ENCODE measurements at places on chromosomes 4 and X.

DNA sequence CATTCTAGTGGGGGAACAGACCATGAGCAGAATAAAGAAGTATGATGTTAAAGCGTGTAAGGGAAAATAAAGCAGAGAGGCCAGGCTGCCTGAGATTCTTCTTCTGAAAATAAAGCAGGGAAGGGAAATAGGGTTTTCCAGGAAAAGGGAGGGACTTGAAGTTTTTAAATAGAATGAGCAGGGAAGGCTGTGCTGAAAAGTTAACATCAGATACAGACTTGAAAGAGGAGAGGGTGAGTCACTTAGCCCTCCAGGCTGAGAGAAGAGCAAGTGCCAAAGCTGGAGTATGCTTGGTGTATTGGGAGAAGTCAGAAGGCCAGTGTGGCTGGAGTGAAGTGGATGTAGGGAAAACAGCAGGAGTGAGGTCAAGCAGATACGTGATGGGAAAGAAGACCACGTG lies 10.0 kb upstream of the PLK4 start:
- no peak for DNase-seq

- DNase-seq: no peak
Observed at GRCh38 chr4:74410272-74410671, 34.7 kb upstream of the AREG start.

DNA sequence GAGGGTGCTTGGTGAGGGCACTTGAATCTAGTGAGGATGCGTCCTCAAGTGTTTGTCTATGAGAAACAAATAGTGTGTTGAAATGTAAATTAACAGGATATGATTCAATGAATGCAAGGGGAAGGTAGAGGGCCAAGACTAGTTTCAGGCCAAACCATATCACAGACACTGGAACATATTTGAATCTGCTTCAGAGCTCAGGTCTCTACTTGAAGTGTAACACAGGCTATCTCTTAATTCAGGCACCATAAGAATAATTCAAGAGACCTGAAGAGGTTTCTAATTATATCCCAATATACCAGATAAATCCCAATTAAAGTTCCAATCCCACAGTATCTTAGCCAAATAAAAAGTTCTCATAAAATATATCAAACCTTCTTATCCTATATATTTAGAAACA lies 146.5 kb upstream of the INTU start:
- no peak for DNase-seq

- no peak for DNase-seq
Observed at GRCh38 chr4:186688150-186688943, 35.3 kb downstream of the FAT1 start.

- DNase-seq: no peak
Observed at GRCh38 chrX:53256446-53257041, 24.8 kb downstream of the IQSEC2 start.

DNA sequence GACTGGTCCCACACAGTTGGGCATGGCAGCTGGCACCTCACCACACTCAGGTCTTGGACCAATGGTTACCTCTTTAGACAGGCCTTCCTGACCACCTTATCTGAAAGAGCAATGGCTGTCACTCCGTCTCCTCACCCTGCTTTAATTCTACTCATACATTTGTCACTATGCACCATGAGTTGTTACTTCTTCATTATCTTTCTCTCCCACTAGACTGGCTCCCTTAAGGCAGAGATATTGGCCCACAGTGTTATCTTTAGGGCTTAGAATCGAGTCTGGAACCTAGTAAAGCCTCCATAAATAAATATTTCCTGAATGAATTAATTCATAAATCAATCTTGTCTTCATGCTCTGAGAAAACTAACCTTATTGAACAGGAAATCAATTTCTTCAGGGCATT lies 46.6 kb downstream of the DCHS2 start:
- no peak for DNase-seq

- DNase-seq: no peak
Observed at GRCh38 chrX:116972362-116972761, 509.6 kb upstream of the CT83 start.

DNA sequence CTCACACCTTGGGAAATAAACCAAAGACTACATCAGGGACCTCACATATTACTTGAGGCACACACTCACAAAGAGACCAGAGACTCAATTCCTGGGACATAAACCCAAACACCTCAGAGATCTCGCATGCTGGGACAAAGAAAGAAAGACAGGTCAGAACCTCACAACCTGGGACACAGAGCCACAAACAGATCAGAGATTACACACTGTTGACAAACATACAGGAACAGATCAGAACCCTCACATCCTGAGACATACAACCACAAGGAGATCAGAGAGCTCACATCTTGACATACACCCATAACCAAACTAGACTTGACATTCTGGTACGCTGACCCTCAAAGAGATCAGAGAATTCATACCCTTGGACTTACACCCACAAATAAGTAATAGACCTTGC lies 17.3 kb downstream of the SUV39H1 start:
- DNase-seq: no peak

GRCh38 chr4:39025552-39026085 lies 6.6 kb downstream of the TMEM156 start:
- DNase-seq: no peak

DNA sequence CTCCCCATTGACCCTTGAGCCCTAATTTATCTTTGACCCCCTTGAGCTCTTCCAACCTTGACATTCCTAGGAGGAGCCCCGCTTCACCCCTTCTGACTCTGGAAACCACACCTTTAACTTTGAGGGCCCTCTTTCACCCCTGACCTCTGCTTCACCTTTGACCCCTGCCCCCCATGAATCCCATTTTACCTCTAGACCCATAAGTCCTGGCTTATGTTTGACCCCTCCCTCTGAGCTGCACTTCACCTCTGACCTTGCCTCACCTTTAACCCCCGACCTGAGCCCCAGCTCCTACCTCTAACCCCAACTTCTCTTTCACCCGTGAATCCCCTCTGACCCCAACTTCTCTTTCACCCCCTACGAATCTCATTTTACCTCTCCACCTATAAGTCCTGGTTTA lies 169.7 kb downstream of the THOC2 start:
- no peak for DNase-seq

DNA sequence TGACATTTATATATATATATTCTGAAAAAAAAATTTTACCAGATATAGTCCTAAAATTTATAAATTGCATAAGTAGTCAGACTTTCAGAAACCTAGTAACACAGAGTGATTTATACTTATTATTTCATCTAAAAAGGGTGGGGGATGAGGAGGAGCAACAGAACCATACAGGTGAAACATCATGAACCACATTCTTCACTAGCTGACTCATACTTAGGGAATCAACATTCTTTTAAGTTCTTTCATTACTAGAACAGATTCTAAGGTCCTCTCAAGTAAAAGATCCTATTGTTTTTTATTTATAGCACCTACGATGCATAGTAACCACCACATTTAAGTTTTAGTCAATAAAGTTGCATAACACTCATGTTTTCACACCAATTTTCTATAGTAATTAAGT lies 166.1 kb downstream of the LRBA start:
- no peak for DNase-seq

GRCh38 chrX:70257423-70258288 lies 2.3 kb downstream of the P2RY4 start:
- no peak for DNase-seq

DNA sequence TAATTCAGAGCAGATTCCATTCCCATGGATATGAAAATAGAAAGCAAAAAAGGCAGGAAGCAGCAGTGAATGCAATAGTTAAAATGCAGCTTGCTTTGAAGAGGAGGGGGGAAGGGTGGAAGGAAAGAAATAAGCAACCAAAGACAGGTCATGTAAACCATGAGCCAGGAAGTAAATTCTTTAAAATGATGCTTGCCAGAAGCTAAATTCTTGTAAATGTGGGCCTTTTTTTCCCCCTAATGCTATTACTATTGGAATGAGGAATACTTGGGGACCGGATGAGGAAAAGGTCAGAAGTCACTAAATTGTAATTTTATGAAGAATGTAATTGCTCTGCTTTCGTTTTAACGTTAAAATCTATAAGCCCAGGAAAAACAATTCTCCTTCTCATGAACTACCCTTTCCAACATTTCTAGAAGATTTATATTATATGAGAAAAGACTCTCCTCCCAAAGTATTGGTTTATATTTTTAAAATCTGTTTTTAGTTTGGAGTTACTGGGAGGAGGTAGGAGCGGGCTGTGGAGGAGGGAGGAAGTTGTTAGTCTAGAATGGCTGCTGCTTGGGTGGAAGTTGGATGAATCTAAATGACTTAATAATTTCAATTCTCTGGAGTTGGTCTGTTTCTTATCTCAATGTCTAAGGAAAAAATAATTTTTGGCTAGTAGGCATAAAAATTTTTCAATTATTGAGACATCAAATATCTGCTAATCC lies 77.6 kb upstream of the PCDH18 start:
- DNase-seq: no peak

- DNase-seq: no peak
Observed at GRCh38 chrX:78708816-78709215, 38.7 kb upstream of the LPAR4 start.

GRCh38 chr4:165970703-165971420 lies 97.8 kb downstream of the TLL1 start:
- DNase-seq: no peak

GRCh38 chr4:13922459-13922858 lies 294.9 kb upstream of the BOD1L1 start:
- DNase-seq: no peak

GRCh38 chr4:16508968-16509367 lies 282.7 kb upstream of the TAPT1 start:
- no peak for DNase-seq

DNA sequence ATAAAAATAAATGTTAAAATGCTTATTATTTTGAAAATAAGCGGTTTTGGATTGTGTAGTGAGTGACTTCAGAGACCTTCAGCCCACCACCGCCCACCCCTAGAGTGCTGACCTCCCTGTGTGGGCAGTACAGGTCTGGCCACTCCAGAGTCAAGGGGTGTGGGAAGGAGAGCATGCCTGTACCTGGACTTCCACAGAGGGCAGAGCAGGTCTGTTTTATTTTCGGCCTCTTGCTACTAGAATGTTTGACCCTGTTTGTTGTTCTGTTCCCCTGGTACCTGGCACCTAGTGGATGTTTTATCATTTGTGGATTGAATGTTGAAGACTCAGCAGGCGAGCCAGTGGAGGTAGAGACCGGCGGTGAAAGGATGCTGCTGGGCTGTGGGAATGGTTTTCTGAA lies 14.3 kb downstream of the PIGG start:
- DNase-seq: no peak

DNA sequence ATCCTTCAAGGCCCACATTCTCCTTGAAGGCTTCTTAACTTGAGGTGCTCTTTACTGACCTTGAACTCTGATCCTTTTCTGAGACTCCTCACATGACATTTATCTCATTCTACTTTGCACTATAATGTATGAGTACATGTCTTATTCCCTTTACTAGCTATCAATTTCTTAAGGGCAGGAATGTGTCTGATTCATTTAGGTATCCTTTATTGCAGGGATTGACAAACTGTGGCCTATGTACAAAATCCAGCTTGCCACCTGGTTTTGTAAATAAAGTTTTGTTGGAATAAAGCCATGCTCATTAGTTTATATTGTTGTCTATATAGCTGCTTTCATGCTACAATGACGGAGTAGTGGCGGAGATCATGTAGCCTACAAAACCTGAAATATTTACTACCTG lies 36.7 kb downstream of the SLC4A4 start:
- no peak for DNase-seq

DNA sequence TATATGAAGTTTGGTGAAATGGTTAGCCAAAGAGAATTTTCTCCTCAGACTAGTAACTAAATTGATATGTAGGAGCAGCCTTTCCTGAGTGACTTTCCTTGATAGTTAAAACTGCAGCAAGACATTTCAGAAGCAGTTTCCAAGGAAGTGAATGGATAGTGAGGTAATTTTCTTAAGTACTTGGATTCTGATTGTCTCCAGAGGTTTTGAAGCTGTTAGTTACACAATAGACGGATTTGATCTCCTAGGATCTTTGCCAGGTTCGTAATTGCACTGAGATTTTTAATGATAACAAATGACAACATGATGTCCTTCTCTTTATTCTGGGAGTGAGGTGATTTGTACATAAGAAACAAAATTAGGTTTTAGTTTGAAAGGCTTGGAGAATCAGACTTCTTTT lies 29.2 kb downstream of the PRRG1 start:
- no peak for DNase-seq

DNA sequence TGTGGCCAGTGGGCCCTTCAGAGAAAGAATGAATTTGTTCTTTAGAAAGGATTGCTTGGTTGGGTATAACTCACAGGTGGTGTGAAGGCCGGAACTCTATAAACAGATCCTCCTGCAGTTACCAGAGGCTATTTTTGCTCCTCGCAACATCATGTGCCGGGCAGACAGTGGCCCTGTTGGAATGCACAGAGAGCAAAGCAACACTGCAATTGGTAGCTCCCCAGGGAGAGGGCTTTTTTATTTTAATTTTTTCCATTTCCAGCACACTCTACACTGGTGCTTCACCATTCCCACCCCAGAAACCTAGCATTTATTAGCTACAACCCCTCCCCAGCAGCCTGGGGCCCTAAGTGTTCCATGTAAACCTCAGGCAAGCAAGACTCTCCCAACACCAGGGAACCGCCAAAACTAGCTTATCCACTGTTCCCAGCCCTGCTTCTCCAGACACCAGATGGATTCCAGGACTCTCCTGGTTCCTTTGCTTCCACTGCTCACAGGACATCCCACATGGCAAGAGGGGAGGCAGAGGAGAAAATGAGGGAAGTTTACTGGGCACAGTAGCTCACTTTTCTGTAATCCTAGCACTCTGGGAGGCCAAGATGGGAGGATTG lies 75.1 kb upstream of the TMEM164 start:
- DNase-seq: no peak

All from activated CD8-positive, alpha-beta memory T cell treated with anti-CD3 and anti-CD28 coated beads for 4 hours (primary cell).